AML-193 (cell line): ENCODE measurements at places on chromosomes 11 and 22.

GRCh38 chr22:36469094-36469710, 12.2 kb downstream of the TXN2 start:
- DNase-seq = no peak

- no peak for DNase-seq
Observed at GRCh38 chr22:48051796-48052620, 1289.6 kb downstream of the TBC1D22A start.

GRCh38 chr11:122853971-122854446, 15.7 kb downstream of the CRTAM start:
- peak; percentile 58 for DNase-seq

DNA sequence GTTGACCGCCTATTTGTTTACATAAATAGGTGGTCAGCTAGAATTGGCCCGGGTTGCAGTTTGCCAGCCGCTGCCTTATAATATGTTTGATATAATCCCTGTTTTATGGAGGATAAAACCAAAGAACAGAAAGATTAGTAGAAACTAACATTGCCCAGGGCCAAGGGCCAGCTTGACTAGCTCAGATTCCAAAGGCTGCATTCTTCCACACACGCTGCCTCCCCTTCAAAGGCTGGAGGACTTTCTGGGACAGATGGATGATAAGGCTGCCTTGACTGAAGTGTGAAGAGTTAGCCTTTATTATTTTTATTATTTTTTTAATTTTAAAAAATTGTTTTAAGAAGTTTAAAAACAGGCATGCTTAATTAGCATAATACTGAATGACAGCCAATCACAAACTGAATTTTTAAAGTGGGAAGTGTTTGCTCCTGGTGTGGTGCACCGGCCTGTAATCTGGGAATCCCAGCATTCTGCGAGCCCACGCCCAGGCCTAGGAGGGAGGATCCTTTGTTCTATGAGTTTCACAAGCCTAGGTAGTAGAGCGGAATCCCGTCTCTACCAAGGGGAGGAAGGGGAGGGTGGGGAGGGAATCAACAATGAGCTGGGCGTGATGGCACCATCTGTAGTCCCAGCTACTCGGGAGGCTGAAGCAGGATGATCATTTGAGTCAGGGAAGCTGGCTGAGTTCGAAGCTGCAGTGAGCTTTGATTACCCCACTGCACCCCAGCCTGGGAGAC, 114.9 kb downstream of the NAV2 start:
- DNase-seq = no peak

GRCh38 chr11:17630936-17631335, 83.9 kb downstream of the OTOG start:
- DNase-seq = no peak

GRCh38 chr11:1206391-1207271, 16.2 kb upstream of the MUC5B start:
- no peak for DNase-seq

DNA sequence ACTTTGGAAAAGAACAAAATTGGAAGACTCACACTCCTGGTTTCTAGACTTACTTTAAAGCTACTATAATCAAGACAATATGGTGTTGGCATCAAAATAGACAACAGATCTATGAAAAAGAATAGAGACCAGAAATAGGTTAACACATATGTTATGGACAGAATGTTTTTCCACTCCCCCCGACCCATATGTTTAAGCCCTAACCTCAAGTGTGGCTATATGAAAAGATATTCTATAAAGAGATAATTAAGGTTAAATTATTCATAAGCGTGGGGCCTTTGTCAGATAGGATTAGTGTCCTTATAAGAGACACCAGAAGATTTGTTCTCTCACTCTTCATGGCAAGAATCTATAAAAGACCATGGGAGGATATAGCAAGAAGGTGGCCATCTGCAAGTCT, 440.0 kb downstream of the AASDHPPT start:
- DNase-seq = no peak

GRCh38 chr11:23124996-23125395, 264.7 kb upstream of the CCDC179 start:
- DNase-seq = no peak

- DNase-seq = no peak
Observed at GRCh38 chr11:17770048-17770652, 35.6 kb downstream of the KCNC1 start.

GRCh38 chr11:62449451-62449851, 30.6 kb downstream of the SCGB1A1 start:
- no peak for DNase-seq

- no peak for DNase-seq
Observed at GRCh38 chr11:45662665-45663485, 2.5 kb downstream of the CHST1 start.

GRCh38 chr11:2661173-2662023, 38.4 kb downstream of the KCNQ1OT1 start:
- DNase-seq = no peak

- no peak for DNase-seq
Observed at GRCh38 chr22:32334660-32335365, 22.9 kb upstream of the RFPL3 start.

DNA sequence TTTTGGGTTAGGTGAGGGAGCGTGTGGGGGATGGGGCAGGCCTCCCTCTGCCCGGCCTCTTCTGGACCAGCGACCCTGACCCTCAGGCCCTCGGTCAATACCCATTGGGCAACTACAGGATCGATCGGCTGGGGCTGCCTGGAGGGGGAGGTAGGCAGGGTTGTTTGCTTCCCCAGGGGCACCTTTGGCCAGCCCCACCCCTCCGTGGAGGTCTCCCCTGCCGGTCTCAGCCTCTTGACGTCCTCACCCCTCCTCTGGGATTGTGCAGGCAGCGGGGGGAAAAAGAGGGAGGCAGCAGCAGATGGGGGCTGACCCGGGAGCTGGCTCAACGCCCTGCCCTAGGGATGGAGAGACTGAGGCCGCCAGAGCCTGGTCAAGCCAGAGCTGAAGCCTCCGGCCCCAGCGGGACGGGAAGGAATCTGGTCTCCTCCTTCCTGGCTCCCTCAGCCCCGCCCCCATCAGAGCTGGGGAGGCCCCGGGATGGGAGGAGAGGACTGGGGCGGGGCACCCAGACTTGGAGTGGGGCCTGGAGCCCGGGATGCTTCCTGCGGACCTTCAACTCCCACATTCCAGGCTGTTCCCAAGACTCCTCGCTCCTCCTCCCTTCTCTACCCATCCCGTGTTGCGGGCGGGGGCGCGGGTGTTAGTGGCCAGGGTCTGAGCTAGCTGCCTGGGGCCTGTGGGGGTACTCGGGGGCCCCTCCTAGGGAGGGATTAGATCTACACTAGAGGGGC, 14.4 kb upstream of the CDC42EP1 start:
- no peak for DNase-seq

DNA sequence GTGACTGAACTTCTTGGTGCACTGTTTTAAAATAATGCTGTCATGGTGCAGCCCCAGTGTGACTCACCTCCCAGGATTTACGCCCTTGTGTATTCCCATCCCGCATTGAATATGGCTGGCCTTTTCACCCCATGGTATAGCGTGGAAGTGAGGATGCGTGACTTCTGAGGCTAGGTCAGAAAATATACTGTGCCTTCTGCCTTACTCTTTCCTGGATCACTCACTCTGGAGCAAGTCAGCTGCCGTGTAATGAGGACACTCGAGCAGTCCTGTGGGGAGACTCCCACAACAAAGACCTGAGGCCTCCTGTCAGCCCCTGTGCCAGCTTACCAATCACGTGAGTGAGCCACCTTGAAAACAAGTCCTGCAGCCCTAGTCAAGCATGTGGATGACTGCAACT, 471.9 kb upstream of the KIRREL3 start:
- DNase-seq = no peak

- DNase-seq = no peak
Observed at GRCh38 chr22:17767233-17768065, 6.8 kb downstream of the BID start.

DNA sequence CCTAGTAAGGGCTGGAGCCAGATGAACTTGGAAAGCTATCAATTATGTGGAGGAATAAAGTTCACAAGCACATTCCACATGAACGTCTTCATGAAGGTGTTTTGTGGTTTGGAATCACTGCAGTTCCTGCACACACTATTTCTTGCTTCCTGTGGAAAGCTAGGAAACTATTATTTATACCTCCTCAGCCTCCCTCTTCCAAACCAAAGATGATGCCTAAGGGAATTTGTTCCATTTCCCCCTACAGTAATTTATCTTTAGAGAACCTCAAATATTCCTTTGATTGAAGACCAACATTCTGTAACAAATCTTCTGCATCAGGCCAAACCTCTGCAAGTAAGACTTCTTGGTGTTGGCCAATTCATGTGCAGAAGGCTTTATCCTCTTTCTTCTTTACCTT, 115.8 kb upstream of the ARHGAP20 start:
- no peak for DNase-seq

- DNase-seq = no peak
Observed at GRCh38 chr11:103622296-103622695, 414.1 kb upstream of the DDI1 start.

DNA sequence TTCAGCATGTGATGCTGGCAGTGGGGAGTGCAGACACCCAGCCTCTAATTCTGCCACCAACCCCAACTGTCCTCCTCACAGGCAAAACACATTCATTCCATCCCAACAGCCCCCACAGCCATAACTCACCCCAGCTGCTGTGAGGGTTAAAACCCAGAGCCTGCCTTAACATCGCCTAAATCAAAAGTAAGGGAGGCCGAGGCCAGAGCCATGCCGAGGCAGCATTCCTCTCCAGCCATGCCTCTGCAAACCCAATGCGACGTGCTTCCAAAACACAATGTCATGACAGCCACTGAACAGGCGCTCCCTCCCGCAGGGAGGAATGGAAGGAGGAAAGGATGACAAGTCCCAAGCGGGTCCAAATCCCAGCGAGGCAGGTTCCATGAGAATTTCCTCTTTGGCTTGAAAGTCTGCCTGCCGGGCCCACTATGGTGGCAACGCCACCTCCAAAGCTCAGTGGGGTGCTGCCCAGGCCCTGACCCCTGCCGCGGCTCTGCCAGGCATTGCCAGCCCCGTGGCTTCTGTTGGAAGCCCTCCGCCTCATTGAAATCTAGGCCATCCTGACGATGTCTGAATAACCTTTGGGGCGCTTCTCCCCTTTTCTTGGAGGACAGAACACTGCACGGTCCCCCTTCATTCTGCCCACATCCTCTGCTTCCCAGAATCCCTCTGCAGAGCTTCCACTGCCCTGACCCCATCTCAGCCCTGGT, 472.3 kb downstream of the BRD1 start:
- DNase-seq = no peak
